Activated naive CD4-positive, alpha-beta T cell (primary cell): ENCODE measurements at places on chromosomes 1 and 21.

- no peak for DNase-seq
These were observed 120.3 kb upstream of the COL6A1 start for GRCh38 chr21:45861156-45861870.

DNA sequence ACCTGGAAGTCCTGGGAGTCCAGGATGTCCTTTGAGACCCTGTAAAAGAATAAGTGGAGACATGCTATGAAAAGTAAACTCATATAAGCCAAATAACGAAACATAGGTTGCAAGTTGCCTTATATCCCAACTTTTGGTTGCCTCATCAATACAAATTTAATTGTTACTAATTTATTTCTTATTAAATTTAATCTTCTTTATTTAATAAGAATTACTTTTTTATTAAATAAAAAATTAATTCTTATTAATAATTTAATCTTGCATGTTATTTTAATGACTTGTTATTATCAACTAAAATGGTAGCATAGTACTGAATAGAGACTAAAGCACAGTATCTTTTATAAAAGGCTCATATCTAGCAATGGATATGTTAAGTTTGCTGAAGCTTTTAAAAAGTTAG lies 92.9 kb downstream of the COL24A1 start:
- DNase-seq = no peak

DNA sequence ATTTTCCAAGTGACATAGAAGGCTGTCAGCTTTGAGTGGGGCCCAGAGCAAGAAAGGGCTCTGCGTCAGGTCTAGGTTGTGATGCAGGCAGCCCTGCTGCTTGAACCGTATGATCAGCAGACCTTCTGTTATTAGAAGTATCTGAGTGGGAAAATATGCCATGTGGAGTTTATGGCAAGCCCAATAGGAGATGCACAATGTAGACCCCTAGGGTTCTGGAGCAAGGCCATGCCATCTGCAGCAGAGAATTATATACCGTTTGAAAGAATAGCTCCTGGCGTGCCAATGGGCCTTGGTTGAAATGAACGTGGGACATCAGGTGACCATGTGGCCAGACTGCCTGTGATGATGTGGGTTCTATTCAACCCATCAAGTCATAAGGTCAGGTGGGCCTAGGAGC lies 44.1 kb upstream of the ZBTB18 start:
- no peak for DNase-seq

GRCh38 chr1:244183037-244183436 lies 132.0 kb downstream of the ZBTB18 start:
- DNase-seq = no peak

DNA sequence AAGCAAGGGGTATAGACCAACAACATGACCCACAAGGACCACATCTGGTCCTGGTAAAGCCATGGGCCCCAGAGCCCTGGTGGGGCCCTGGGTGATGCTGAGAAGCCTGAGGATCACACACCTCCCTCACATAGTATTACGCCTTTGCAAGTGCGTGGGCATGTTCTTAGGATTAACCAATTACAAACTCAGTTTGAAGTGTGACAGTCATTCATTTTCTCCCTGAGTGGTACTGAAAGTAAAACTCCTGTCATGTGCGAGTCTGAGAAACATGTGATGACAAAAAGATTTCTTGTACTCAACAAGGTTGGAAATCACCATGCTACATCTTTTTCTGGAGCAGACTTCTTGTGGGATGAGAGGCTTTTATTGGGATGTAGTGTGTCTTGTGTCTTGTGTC lies 315.3 kb upstream of the DUSP10 start:
- no peak for DNase-seq

DNA sequence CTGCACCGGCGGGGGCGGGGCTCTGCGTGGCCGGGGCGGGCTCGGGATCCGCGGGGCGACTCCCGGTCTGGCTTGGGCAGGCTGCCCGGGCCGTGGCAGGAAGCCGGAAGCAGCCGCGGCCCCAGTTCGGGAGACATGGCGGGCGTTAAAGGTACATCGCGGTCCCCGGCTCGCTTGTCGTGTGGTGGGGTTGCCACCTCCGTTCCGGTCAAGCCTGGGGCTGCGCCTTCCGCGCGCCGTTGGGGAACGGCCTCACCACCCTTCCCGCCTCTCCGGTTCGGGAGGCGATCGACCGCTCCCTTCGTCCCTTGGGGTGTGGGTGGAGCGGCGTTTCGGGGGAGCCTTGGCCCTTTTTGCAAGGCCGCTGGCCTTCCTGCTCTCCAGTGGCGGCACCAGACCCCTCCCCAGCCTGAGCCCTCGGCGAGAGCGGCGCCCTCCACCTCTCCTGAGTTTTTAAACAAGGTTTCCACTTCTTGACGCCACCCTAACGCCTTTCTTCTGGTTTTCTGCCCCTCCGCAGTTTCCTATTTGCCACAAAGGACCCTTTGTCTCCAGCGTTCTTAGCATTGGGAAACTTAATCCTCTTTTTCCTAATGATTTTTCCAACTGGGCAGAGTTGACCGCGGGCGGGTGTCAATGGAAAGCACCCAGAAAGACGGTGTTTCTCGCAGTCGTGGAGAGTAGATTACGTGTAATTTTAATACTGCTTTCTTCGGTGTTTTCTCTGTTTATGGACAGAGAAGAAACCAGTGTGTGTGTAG lies at the start of the genes LEPR and LEPROT:
TSS of gene LEPR (plus strand) at position 79 of the 761 bp plus-strand sequence. CDS start 144,898 bp downstream, outside the sequence.
TSS of gene LEPROT (plus strand) at position 79 of the 761 bp plus-strand sequence. CDS start at position 136, 57 bp downstream.
- no peak for DNase-seq

- no peak for DNase-seq
These were observed 253.5 kb downstream of the AKT3 start for GRCh38 chr1:243596431-243597062.

GRCh38 chr1:39965044-39965443 lies 10.1 kb downstream of the MFSD2A start:
- DNase-seq = no peak

GRCh38 chr1:220271706-220272046 lies 577 bp downstream of the RAB3GAP2 start:
- no peak for DNase-seq

DNA sequence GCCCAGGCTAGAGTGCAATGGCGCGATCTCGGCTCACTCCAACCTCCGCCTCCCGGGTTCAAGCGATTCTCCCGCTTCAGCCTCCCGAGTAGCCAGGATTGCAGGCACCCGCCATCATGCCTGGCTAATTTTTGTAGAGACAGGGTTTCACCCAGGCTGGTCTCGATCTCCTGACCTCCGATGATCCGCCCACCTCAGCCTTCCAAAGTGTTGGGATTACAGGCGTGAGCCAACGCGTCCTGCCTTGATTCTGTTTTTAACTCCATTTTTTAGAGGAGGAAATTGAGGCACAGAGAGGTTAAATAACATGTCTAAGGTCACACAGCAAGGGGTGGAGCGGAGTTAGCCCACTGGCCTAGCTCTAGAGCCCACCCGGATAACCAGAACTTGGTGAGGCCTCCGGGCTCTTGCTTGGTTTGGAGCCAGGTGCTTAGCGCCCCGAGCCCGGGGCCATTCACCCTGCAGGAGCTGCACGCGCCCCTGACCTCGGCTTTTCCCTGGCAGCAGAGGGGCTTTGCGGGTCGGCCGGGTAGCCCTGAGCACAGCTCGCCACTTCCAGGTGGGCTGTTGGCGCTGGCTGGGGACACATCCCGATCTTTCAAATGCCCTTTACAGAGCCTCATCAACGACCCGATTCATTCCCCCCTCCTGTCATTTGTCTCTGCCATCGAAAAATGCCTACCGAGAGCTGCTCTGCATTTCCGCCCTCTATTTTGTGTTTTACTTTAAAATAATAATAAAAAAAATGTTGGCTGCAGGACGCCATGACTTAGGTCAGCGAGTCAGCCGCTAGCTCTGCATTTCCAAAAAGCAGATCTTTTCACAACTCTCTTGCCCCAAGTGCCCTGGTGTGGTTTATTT lies 11.2 kb downstream of the SIM2 start:
- DNase-seq = no peak

DNA sequence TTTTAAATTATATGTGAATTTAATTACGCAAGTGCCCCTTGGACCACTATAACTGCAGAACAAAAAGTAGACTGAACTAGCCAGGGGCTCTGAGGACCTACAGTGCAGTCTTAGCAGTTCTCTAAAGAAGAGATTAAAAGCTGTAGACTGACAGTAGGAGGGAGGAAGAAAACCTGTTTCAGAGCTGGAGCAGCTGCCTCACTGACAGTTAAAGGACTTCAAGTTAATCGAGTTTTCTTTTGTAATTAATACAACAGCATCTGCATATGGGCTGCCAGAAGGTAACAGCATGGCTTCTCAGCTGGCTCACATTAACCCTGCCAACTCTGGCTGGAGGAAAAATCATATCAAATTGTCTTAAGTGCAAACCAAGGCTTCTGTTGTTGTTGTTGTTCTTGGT lies 19.9 kb downstream of the DSTYK start:
- no peak for DNase-seq

DNA sequence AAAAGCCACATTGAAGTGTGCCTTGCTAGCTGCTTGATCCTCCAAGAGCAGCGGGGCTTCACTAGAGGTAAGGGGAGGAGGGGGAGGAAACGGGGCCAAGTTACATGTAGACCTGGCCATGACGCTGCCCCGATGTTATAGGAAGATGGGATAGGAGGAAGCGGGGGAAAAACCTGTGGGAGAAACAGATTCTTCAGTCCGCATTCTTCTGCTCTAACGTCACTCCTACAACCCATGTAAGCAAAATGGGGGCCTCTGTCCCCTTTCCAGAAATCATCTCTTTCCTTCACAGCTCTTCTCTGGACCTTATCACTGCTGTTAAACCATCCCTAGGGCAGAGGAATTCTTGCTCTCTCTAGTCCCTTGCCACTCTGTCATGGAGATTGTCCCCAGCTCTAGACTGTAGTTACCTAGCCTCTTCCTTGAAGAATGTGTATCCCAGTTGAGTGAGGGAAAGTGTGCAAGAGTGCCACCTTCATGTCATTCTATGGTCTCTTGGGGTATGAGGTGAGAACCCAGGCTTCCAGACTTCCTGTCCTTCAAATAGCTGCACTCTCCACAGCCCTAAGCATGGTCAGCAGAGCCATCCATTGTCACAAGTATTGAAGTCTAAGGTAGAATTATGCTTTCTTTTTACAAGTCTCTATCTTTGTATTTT lies 11.4 kb downstream of the PLEKHO1 start:
- DNase-seq = no peak

- no peak for DNase-seq
These were observed 2.5 kb downstream of the FRRS1 start for GRCh38 chr1:99763956-99764355.

DNA sequence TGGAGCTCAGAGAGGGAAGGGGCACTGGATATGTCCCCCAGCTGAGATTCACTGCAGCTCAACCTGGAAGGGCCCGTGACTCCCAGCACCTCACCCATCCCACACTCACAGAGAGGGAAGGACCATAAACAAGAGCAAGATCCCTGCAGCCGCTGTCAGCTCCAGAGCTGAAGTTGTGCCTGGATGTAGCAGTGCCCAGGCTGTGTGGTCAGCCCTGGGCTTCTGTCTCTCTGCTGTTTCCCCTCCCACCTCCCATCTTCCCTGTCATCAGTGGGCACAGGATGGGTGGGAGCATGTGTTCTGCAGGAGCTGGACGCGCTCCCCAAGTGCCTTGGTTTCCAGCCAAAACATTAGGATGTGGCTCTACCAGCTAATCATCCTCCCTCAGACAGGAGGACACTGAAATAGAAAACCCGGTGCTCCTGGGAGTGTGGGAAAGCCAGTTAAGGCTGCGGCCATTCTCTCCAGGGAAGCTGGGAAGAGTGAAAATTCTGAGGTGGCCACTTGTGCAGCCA lies 282.7 kb downstream of the NPHP4 start:
- no peak for DNase-seq

DNA sequence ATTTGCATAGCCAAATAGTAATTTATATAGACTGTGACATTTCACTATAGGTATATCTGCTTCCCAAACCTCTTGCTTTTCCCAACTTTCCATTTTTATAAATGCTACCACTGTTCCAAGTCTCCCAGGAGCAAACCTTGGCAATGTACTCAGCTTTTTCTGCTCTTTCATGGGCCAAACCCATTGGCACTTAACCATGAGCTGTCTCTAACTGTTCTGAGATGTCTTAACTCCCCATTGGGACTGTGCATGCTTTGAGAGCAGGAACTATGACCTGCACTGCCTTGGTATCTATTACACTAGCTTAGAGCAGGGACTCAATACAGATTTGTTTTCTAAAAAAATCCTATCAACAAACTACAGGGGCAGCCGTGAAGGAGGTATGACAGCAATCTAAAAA lies 22.5 kb upstream of the KHDRBS1 start:
- no peak for DNase-seq

DNA sequence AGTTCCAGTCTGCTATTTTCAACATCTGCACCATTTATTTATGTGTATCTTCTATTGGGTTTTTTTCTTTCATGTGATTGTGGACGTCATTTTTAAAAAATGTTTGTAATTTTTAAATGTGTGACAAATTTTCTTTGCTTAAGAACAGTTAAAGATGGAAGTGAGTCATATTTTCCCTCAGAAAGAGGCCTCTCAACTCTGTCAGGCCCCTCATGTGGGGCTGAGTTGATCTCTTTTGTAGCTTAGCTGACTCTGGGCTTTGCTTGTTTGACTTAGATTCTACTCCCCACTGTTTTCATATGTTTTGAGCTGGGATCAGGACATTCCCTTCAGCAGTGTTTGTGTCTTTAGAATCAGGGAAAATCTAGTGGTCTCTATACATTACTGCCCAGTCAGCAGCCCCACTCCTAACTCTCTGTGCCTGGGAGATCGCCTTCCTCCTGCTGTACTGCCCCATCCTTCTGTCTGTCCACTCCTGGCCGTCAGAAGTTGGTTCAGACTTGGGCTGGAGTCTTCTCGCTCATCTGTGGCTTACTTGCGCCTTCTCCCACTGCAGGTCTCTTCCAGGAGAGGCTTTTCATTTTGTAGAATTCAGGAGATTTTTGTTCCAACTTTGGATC lies 137.4 kb downstream of the DYRK1A start:
- no peak for DNase-seq

GRCh38 chr21:32921632-32922230 lies 104.0 kb upstream of the OLIG2 start:
- DNase-seq = no peak

DNA sequence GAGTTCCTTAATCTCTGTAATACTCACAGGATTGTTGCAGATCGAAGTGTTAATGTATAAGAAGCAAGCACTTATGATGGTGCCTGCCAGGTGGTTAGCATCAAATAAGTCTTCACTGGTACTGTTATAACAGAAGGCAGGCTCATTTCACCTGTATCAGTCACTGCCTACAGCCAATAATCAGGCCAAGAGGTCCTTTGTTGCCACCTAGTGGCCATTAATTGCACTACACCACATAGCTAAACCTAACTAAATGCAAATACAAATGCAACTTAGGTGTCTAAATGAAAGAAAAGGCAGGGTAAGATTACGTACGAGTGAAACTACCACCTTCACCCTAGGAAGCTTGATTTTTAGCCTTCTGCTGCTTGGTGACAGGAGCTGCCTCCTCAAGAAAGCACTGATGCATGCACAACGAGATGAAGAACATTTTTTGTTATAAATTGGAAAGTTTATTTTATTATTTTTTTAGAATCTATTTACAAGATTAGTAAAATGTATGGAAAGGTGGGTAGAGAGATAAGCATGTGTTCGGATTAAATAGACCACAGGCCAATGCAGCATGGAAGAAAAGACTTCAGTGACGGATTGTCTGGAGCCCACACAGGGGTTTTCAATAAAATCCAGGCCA lies 334.8 kb upstream of the CAMK1G start:
- no peak for DNase-seq

- no peak for DNase-seq
These were observed 33.7 kb downstream of the PSEN2 start for GRCh38 chr1:226903819-226904716.
